Neural progenitor cell (in vitro differentiated cells): ENCODE measurements at places on chromosomes 1 and 21. TPM values are rescaled to one million over a fixed set of nuclear protein-coding genes. Genes with fewer than 3 reads are reported as not detected.

DNA sequence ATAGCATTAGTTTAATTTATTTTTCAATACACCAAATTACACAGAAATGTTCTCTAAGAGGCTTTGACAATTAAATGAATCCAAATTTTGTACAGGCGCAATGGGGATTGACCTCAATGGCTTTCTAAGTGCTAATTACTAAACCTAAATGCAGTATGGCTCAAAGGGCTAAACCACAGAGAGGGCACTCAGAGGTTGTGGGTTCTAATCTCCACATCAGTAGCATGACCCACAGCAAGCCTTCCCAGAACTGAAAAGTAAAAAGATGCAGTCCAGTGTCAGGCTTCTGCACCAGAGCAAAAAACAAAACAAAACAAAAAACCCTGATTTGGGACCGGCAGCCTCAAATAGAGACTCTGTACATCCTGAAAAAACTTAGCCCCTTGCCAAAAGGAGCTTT is 579.2 kb upstream of the PKN2 start:
- DNase-seq, result no peak

Gene TADA1
- 38.3 and 54.4 TPM in 2 replicates for total RNA-seq

GRCh38 chr1:24111262-24111995 is 506 bp downstream of the MYOM3 start:
- no peak for DNase-seq

- no peak for DNase-seq
Measured at GRCh38 chr1:209929751-209930150, 8.3 kb upstream of the SYT14 start.

Gene MFSD2A
- total RNA-seq, result 0.90 and 1.4 TPM in 2 replicates
